ENCODE measurements at places on chromosomes 7 and 10.

- DNase-seq = no peak
Observed at GRCh38 chr7:116707289-116707688, 35.3 kb downstream of the MET start.

DNA sequence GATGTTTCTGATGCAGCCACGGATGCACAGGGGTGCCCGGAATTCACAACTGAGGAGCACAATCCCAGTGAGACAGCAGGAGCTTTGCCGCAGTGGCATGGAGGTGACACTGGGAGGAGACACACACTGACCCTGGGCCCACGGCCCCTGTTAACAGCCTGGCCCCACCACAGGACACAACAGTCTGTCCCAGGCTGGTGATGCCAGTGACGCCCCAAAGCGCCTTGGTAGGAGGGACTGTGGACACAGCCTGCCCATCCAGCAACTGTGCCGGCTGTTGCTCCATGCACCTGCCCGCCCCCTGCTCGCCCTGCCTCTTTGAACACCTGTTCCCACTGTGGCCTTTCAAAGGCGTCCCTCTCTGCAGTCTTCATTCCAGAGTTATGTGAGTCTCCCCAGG is 49.8 kb downstream of the KLF6 start:
- no peak for DNase-seq

- DNase-seq = no peak
Observed at GRCh38 chr7:92043637-92044036, 90.6 kb downstream of the CYP51A1 start.

GRCh38 chr7:141156407-141156806 is 82.5 kb downstream of the TMEM178B start:
- no peak for DNase-seq

DNA sequence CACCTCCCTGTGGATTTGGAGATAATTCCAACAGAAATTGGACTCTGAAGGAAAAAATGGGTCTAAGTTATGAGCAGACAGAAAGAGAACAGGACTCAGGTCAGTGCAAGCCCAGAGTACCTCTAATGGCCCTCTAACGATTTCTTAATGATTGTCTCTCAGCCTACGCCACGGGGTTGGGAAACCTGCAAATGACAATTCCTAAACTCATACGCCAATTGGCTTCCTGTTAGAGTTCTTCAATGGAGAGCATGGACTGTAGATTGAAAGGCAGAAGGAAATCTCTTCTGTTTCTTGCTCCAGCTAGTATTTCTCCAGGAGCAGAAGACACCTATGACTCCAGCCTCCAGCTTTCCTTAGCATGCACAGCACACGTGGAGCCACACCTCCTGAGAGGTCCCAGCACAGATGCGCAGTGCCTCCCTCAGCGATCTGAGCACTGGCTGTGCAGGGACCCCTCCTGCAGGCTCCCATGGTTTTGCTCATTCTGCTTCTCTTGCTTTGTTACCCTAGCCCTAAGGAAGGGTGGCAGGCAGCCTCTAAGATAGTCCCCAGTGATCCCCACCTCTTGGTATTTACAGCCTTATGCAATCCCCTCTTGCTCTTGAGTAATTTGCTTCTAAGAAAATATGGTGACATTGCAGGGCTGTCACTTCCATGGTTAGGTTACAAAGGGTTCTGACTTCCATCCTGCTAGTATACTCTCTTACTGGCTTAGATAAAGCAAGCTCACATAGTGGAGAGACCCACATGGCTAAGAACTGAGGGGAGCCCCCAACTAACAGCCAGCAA is 30.1 kb downstream of the DENND11 start:
- no peak for DNase-seq

DNA sequence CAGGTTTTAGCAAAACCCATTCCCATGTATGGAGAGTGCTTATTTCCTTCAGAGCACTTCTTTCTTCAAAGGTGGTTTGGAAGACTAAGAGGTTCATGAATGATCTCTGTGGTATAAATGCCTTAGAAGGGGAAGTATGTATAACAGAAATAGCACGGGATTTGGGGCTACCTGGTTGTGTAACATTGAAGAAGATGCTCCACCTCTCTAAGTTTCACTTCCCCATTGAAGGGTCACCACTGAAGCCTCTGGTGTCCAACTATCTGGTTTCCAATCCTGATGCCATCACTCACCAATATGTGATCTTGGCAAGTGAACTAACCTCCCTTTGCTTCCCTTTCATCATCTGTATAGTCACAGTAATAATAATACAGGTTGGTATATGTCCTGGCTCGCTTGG is 37.2 kb downstream of the CYCS start:
- no peak for DNase-seq

GRCh38 chr7:5774136-5774535 is 7.3 kb downstream of the RNF216 start:
- DNase-seq = no peak

- DNase-seq = no peak
Observed at GRCh38 chr7:113562801-113563200, 356.0 kb downstream of the PPP1R3A start.

DNA sequence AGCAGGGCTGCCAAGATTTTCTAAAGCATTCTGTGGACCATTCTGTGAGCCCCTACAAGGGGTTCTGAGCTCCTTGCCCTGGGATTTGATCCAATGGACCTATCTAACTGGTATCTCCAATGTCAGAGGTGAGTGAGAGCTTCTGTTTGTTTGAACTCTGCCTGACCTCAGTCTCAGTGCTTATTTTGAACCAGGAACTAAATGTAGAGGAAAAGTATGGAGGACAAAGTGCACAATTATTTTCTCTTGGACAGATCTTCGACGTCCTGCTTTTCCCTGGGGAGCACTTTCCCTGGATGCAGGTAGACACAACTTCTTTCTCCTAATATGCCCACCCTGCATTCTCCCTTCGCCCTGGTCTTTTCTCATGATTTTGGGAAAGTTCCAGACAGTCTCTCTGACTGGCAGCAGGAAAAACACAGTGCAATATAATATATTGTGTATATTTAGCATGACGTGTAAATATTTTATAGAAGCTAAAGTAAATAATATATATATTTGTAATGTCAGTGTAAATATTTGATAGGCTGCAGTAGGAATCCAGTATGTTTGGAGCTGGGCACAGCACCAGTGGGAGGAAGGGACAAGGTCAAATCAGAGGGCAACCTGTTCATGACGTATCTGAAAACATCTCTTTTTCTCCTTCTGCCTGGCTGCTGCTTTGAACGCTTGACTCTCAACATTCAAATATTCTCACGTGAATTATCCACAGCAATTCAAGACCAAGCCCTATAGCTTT is 184.0 kb upstream of the LYZL1 start:
- no peak for DNase-seq

All from right kidney (tissue), 9 donors.